ENCODE measurements at places on chromosomes 4 and X.

DNA sequence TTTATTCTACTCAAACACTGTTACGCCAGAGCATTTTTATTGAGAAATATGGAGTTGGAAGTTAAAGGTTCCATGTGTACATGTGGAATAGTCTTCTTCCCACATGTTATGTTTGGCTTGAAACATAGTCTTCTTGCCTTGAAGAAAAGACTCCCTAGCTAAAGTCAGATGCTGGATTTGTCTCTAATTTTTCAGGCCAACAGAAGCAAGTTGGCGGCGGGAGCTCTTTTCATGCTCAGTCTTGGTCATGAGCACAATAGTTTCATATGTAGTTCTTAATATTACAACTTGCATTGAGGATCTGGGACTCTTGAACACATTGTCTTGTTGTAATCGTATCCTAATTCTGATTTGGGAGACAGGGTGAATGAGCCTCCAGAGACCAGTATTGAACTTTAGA lies 19.4 kb downstream of the SEPTIN11 start:
- no peak for DNase-seq

DNA sequence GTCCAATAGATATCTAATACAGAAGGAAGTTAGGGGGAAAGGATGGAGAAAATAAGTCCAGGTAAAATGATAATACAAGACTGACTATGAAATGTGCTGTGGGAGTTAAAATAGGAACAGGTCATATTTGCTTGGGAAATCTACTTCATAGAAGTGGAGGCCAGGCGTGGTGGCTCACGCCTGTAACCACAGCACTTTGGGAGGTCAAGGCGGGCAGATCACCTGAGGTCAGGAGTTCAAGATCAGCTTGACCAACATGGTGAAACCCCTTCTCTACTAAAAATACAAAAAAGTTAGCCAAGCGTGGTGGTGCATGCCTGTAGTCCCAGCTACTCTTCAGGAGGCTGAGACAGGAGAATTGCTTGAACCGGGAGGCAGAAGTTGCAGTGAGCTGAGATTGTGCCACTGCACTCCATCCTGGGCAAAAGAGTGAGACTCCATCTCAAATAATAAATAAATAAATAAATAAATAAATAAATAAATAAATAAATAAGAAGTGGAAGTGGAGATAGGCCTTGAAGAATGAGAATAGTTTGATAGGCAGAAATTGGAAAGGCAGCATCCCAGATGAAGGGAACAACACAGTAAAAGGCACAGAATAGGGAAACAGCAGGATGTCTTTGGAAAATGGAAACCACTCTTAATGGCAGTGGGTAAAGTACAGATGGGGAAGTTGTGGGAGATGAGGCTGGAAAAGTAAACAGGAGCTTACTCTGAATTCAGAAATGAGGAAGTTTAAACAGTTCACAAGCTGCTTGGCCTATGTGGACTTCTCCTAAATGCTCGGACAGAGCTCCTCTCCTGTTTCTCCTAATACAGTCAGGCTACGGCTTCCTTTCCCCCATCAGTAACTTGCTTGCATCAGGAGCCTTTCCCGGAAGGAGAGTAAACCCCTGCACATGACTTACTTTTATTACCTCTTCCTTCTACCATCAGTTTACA lies 15.1 kb upstream of the GK start:
- DNase-seq, result no peak

DNA sequence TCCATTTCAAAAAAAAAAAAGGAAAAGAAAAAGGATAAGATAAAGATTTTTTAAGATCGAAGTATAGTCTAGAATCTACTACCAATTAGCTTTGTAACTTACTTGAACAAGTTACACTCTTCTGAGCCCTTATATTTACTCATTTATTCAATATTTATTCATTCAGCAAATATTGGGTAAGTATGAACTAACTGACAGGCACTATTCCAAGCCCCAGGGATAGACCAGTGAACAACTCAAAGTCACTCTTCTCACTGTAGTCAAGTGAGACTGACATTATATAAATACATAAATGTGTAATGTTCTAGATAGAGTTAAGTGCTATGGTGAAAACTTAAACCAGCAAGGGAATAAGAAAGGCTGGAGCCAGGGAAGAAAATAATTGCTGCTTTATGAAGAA lies 131.6 kb downstream of the ARHGAP24 start:
- no peak for DNase-seq

DNA sequence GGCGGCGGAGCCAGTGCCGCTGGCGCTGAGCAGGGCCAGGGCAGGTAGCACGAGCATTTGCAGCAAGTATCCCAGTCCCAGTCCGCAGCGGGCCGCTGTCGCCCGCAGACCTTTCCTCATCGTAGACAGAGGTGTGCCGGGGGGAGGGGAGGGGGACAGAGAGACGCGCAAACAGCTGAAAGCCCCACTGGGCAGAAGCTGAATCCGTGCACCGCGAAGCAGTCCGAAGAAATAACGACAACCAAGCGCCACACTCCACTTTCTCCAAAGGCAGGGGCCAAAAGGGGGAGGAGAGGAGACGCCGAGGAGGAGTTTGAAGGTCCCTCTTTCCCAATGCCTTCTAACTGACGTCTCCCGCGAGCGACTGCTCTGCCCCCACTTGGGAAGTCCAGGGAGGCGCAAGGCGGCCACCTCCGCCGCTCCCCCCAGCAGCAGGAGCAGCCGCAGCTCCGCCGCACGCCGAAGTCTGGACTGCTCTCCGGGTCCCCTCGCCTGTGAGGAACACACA lies at the start of gene UNC5C:
TSS of gene UNC5C (minus strand) at position 236 of the 508 bp plus-strand sequence.
- DNase-seq, result no peak

- no peak for DNase-seq
These were observed 4.6 kb upstream of the ADD1 start for GRCh38 chr4:2839060-2839459.

- DNase-seq, result no peak
These were observed 46.0 kb upstream of the MGST2 start for GRCh38 chr4:139619644-139620043.

DNA sequence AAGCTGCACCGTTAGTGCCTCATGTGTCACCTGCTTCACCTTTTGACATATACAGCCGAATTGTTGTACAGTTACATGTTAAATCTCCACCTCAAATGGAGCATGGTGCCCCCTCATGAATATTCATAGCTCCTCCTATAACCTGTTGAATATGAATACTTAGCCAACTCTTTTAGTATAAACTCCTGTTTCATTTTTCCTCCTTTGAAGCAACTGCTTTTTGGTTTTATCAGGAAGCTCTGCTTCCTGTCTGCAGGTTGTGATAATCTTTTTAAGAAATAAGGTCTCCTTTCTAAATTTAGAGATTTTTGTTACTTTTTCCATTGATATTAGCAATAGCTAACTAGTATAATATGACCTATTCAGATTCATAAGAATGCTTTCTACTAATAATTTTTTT lies 1429.2 kb upstream of the AGA start:
- no peak for DNase-seq

GRCh38 chr4:151811403-151811802 lies 50.6 kb upstream of the GATB start:
- no peak for DNase-seq

GRCh38 chr4:2385516-2385915 lies 32.9 kb downstream of the ZFYVE28 start:
- DNase-seq, result no peak

DNA sequence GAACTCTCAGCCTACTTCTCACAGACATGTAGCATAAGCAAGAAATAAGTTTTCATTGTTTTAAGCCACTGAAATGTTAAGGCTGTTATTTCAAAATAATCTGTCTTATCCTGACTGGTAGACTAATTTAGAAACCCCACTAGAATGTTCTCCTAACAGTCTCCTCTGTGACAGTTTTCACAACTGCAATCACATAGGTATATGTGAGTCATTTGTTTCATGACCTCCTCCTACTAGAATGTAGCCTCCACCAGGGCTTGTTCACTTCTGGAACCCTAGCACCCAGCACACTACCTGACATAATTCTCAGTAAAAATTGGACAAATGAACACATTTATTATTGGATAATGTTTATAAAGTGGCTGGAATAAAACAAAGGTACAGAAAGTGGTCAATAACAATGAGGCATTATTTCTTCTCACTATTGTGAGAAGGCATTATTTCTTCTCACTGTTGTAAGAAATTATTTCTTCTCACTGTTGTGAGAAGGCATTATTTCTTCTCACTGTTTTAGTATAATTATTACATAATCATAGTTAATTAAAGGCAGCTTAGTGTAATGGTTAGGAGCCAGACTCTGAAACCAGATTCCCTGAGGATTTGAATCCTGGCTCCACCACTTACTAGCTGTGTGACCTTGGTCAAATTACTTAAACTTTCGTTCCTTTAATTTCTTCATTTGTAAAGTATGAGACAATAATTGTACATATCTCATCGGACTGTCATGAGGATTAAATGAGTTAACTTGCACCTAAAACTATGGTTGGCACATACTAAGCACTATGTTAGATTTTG lies 251.5 kb downstream of the RASL11B start:
- DNase-seq, result no peak

DNA sequence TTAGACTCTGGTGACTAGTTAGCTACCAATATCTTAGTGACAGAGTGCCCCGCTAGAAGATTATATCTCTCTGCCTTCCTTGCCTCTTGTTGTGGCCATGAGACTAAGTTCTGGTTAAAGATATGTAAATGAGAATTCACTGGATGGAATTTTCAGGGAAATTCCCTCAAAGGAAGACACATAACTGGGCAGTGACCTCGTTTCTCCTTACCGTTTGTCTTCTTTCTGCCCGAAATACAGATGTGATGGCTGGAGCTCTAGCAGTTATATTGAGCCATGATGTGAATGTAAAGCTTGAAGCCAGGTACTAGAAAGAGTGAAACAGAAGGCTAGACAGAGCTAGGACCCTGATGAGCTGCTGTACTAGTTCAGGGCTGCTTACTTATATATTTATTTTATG lies 80.5 kb downstream of the FHDC1 start:
- no peak for DNase-seq

DNA sequence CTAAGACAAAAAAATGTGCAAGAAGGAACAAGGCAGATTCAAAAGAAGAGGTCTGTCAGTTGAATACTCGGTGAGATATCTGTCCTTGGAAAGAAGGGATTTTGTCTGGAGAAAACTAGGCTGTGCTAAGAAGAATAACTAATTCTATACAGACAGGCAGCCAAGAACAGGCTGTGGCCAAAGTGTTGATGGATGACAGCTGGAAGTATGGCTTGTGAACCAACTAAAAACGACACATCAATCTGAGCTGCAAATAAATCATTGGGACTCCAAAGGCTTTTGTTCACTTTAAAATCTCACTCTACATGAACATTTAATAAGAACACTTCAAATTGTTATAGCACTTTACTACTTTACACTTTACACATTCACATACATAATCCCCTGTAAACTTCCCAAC lies 70.5 kb upstream of the IGSF1 start:
- DNase-seq, result no peak

- no peak for DNase-seq
These were observed 188.2 kb downstream of the RNF150 start for GRCh38 chr4:140945106-140945505.

DNA sequence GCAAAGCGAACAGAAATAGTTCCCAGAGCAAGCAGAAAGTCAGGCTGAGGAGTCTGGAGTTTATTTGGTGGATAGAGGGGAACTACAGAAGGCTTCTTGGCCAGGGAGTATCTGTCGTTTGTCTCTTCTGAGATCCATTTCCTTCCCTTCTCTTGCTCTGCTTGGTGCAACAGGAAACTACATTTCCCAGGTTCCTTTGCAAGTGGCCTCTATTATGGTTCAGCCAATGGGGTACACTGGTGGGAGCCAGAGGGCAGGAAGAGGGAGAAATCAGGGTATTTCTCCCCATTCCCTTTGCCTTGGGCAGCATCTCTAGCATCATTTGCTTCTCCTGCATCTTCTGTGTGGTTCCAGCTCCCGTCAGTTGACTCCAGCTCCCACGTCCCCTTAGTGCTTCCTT lies 142.1 kb downstream of the BCOR start:
- DNase-seq, result no peak

DNA sequence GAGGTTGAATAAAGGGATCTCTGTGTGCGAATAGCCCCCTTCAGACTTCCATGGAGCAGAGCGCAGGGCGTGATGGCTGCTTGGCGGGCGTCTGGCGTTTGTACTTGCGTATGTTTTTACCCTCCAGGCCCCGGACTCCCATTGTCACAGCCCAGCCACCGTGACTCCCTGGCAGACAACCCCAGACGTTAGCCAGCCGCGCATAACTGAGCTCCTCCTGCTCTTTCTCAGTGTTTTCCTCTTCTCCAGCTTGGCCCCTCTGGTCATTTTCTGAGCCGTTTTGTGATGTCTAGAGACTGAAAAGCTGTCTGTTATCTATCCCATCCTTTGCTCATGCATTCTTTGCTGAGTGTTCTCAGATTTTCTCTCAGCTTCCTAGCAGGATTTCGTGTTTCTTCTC lies 54.3 kb downstream of the IGFBP7 start:
- no peak for DNase-seq

- DNase-seq, result no peak
These were observed 898 bp upstream of the PDGFC start for GRCh38 chr4:156972379-156973015.

DNA sequence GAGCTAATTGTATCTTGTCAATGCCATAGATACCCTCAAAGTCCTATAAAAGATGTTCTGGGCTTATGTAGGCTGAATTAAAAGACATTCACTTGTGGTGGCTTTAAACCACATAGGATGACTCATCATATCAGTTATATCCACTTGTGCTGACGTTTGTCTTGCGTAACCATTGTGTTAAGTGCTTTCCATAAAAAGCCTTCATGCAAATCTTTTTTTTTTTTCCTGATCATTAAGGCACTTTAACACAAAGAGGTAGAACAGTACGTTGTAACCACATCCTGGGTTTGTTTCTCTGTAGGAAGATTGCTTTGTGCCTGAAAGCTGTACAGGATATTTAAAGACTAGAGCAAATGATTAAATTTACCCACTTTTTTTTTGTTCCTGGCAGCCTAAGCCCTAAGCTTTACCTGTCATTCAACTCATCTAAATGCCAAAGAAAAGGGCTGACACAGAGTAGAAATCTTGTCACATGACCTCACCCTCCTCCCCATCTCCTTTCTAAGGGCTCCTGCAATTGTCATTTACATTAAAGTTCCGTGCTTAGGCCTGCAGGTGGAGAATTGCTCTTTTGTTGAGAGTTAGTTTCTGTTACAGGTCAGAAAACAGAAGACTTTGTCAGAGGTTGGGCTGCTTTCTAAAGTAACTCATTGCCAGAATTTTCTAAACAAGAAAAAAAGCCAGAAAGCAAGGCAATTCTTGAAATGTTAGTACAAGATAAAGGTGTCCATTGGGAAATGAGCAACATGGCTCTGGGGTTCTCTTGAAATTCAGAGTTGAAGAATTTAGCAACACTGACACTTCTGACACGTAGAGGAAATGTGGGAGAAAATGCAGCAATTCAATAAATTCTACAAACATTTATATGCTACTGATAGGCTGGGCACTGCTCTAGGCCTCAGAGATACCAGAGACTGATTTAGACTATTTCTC lies 555.6 kb downstream of the PPARGC1A start:
- no peak for DNase-seq

GRCh38 chrX:85544609-85545008 lies 165.1 kb upstream of the POF1B start:
- no peak for DNase-seq

- DNase-seq, result no peak
These were observed 46.3 kb downstream of the TEX13B start for GRCh38 chrX:107935664-107936433.

DNA sequence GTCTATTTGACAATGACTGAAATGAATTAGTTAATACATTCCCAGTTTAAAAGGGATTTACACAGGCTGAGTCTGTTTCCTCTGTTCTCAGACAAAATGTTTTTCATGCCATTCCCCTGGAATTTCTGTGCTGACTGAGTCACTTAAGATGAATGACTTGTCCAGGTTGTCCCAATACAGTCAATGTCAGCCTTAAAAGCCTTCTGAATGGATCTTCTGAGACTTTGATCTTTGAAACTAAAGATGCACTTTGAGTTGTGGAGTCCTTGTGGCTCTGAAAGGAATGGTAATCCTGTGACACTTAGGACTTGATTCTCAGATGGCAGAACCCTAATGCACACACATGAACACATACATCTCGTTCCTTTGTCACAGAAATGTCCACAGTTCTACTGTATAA lies 622.2 kb upstream of the GRID2 start:
- no peak for DNase-seq
